ENCODE measurements at places on chromosomes 7 and 10.

DNA sequence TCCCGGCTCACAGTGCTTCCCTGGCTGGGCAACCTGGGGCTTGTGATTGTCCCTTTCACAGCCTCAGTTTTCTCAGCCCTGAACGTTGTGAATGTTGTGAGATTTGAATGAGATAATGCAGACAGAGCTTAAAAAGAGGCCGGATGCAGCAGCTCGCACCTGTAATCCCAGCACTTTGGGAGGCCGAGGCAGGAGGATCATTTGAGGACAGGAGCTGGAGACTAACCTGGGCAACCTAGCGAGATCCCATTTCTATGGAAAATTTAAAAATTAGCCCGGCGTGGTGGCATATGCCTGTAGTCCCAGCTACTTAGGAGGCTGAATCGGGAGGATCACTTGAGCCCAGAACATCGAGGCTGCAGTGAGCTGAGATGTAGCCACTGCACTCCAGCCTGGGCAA lies 56.6 kb downstream of the SPOCK2 start:
- DNase-seq = no peak

- DNase-seq = peak; percentile 66
Measured at GRCh38 chr7:132656846-132657776, 80.8 kb upstream of the PLXNA4 start.

- DNase-seq = no peak
Measured at GRCh38 chr7:90239625-90240228, 5.2 kb upstream of the CFAP69 start.

DNA sequence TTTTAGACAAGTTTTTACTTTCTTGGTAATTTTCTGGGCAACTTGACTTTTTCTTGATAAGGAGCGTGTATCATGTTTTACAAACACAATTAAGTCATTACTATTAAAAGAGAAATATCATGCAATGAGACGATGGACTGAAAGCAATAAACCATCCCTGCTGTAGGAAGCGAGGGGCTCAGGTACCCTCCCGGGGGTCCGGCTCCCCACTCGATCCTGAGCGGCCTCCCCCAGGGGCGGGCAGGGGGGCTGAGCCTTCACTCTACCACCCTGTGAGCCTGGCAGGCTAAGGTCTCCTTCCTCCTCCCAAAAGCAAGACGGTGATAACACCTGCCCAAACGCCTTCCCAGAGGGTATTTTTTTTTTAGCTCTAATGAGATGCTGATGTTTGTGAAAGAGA lies 51.8 kb upstream of the ADGRA1 start:
- no peak for DNase-seq

- DNase-seq = no peak
Measured at GRCh38 chr7:94149789-94150545, 145.8 kb upstream of the BET1 start.

- no peak for DNase-seq
Measured at GRCh38 chr7:137485818-137486217, 142.3 kb upstream of the PTN start.

- DNase-seq = no peak
Measured at GRCh38 chr7:11182736-11183135, 209.1 kb downstream of the PHF14 start.

- peak; percentile 5 for DNase-seq
Measured at GRCh38 chr10:95467162-95467599, 94.0 kb downstream of the SORBS1 start.

- DNase-seq = no peak
Measured at GRCh38 chr10:13792006-13792405, 205.2 kb downstream of the PRPF18 start.

DNA sequence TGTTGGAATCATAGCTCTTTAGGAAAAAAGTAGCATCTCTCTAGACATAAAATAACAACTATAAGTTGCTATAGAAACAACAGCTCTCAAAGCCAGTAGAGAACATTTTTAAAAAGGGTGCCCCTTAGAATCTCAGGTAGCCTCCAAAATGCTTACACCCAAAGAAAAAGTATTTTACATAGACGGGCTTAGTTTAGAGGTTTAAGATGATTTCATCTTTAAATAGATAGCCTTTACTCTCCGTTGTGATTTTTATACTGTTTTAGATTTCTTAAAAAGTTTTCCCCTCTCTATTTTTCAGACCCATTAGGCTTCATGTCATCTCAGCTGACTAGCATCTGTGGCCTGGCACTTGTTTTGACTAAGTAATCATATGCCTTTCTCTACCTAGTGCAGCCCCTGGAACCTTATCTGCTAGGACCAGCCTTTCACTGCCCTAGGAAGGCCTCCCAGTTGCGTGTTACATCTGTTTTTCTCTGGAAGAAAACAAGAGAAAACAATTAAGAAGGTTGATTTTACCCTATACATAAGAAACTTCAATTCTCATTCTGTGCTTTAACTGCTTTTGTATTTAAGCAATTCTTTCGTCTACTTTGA lies 6.9 kb upstream of the BPGM start:
- no peak for DNase-seq

- peak; percentile 90 for DNase-seq
Measured at GRCh38 chr10:91885362-91886079, 23.8 kb downstream of the FGFBP3 start.

- DNase-seq = no peak
Measured at GRCh38 chr10:92702301-92702916, 12.7 kb downstream of the HHEX start.

GRCh38 chr7:70214071-70214470 lies 615.8 kb downstream of the AUTS2 start:
- DNase-seq = no peak

DNA sequence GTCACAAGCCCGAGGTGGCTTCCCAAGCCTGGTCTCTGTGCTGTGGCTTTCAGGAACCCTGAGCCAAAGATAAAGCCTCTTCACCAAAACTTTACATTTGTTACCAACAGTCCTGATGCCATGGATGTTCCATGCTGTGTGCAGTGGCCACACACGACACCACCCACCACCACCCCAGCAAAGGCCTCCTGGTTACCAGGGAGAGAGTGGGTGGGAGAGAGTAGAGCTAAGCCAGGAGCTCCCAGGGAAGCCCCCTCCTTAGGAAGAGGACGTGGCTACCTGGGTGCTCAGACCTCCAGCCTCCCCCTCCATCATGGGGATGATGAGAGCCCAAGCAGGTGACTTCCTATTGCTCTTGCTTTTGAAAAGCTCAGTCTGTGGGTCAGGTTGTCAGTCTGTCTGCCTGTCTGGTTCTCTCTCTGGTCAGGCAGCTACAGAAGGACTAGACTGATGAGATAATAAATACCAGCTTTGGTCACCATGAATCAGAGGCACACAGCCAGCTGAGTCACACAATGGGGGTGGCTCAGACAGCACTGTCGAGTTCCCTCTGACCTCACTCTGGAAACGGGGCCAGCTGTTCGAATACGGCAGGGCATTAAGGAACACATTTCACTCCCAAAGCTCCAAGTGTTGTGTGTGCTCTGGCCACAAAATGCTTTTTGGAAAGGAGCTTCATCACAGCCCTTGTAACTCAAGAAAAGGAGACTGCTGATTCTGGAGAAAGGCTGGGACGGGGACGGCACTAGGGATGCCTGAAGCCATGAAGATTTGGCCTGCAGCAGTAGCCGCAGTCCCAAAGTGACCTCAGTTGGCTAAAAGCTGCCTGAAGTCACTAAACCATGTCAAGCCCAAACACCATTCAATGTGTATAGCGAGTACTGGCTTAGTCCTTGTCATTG lies 166.0 kb downstream of the FANK1 start:
- DNase-seq = no peak

- DNase-seq = no peak
Measured at GRCh38 chr10:97828721-97829120, 20.9 kb upstream of the GOLGA7B start.

DNA sequence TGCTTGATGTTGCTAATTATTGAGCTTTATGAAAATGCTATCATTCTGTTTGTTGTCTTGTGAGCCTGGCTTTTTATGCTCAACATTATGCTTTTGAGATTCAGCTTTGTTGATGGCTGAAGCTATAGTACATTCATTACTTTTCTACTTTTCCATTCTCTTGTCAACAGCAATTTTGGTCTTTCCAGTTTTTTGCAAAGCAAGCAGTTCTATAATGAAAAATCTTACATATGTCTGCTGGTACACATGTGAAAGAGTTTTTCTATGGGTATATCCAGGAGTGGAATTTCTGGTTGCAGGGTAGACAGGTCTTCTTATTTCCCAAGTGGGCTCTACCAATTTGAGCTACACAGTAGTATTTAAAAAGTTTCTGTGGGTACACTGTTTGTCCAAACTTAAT lies 36.8 kb downstream of the SLC35B4 start:
- no peak for DNase-seq

GRCh38 chr7:25852939-25853271 lies 299.1 kb upstream of the NFE2L3 start:
- no peak for DNase-seq

- DNase-seq = no peak
Measured at GRCh38 chr7:97001656-97002554, 3.4 kb upstream of the DLX6 start.

DNA sequence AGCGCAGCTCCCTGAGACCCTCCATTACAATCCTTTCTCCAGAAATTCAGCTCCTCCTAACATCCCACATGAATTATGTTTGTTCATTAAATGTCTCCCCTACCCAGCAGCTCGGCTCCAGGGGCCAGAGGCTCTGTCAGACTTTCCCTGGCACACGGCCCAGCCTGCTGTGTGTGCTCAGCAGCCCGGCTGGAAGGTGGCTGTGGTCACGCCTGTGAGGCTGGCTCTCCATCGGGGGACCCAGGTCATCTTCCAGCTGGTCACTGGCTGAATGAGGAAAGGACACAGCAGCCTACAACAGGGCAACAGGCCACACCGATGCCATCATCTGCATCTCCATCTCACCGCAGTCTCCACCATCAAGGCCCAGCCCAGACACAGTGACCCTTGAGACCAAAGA lies 219.8 kb downstream of the MAD1L1 start:
- DNase-seq = no peak

DNA sequence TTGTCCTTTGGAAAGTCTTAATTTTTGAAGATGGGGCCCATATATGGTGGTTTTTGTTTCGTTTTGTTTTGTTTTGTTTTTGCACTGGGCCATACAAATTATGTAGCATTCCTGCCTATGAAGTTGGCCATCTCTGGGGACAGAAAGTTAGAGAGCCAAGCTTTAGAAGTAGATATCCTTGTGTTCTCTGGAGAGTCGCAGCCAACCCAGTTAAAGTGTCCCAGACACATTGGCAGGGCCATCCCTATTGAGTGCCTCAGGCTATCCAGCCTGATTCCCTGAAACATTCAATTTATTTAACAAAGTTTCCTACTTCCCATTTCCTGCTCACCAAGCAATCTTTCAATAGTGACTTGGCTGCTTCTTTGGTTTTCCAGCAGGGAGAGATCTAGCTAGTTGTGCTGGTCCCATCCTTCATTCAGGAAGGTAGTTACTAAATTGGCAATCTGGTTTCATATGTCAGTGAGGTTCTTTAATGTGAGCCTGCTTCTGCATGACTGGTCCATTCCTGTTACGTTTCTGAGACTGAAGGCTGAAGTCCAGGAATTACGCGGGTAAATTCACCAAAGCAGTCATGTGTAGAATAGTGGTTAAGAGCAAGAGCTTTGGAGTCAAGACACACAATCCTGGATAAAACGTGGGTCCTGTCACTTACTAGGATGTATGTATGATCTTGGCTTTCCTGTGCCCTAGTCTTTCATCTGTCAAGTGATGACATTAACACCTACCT lies 49.3 kb upstream of the HBP1 start:
- DNase-seq = no peak

DNA sequence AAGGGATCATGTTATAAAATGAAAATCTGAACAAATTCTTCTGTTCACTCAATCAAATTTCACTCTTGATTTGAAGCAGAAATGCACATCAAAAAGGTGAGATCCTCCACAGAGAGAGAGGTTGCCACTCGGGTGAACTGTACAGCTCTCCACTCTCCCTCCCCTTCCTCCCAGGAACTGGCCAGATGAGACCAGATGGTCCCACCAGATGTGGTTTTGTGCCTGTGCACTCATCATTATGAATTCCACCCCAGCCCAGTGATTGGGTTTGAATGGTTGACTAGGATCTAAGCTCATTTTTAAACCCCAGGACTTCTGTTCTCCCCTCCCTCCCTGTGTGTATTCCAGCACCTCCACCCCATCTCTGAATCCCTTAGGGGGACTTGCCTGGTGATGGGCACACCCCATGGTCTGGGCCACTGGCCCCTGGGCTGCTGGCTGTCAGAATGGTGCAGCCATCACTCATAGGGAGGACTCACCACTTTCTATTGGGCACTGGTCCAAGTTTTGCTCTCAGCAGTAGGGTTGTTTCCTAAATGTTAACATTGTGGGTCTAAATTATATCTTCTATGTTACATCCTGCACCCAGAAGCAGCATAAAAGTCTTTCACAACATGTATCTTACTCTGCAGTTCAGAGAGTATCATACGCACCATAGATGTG lies 393.1 kb downstream of the TNS3 start:
- DNase-seq = peak; percentile 90

DNA sequence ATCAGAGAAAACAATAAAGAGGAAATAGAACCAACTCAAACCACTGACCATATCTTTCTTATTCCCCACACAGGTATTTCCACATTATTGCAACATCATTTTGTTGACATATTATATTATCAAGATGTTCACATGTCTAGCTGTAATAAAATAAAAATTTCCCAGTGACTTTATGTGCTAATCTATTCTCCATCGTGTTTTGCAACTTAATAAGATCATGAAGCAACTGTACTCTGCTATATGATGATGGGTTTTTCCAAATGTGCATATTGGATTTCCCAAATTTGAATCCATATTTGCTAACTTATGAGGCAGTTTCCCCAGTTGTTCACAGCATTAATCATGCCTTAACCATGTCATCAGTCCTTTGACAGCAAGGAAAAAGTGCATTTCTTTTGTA lies 127.8 kb downstream of the ITGB8 start:
- DNase-seq = no peak

Data from NCI-H82 (cell line).